GDM1 (cell line): ENCODE measurements at places on chromosomes 12 and 14.
A peak's percentile ranks its signal among the peaks of the same experiment; 100 is the strongest.

DNA sequence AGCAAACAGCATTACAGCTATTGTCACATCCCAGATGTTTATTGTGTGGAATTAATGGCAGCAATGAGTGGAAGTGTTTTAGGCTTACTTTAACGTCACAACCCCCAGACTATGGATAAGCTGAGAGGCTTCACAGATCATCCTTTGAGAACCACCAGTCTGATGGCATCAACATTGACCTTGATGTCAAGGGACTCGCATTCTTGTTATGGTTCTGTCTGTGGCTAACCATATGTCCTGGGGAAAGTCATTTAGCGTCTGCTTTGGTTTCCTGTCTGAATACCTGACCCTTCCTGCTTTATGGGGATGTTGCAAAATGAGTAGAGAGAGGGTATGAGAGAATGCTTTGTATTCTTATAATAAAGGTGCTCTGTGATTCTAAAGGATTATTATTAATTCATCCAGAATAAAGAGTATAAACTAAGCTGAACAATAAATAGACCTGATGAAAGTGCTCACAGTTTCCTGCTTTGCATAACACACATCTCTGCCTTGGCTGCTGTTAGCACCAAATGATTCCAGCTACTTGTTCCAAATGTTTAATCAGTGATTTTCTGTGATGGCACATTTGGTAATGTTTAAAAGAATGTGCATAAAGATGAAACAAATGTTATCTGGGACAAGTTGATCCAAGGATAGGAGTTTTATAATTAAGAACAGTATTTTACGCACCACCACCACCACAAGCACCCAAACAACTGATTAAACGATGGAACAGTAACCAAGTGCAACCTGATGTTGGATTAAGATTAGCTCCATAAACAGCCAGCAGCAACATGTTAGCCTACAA is 116.9 kb upstream of the LRIG3 start:
- no peak for DNase-seq

- no peak for DNase-seq
These were observed 49.9 kb downstream of the AEBP2 start for GRCh38 chr12:19489168-19489567.

GRCh38 chr12:76866726-76867125 is 12.1 kb downstream of the CSRP2 start:
- peak; percentile 34 for DNase-seq

DNA sequence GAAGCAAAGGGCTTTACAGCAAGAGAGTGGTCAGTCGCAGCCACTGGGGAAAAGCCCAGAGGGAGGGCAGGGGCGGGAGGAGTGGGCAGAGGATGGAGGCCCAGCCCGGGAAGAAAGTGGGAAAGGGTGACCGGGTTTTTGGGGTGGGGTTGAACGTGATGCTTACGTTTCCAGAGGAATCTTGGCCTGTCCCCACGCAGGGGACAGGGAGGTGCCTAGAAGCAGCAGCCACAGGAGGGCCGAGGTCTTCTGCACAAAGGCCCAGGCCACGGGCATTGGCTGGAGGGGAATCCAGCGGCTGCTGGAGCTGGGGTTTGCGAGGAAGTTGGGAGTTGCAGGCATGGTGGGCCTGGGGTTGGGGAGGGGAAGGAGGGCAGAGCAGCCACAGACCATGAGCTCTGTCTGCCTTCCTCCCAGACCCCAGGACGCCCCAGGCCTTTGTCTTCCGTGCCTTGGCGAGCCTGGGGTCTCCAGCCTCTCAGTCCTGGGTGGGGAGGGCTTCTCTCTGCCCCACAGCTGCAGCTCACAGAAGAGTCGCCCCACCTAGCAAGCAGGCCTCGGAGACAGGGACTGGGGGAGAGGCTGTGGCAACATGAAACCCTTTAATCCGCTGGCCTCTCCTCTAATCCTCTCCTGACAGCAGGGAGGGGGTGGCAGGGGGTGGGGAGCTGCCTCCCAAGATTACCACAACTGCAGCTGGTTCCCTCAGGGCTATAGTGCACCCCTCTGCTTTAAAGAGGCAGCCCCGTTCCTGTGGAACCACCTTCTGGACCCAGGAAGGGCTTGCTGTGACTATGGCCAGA is at the start of gene CACNA2D4:
TSS of gene CACNA2D4 (minus strand) at position 572 of the 803 bp plus-strand sequence. CDS start at position 393, 179 bp downstream.
- no peak for DNase-seq

DNA sequence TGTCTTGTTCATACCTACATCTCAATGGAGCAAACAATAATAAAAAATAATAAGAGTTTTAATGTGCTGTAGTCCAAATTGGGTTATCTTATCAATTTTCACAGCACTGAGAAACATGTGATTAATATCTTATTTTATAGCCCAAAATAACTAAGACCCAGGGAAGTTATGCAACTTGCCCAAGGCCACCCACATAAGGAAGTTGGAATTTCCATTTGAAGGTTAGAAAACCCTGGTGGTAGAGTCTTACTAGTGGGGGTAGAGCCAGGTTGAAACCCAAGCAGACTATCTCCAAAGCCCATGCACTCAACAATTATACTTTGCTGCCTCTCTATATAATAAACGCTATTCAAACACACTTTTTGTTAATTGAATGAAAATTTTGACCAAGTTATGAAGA is 270.0 kb upstream of the CAND1 start:
- no peak for DNase-seq

GRCh38 chr14:63287666-63288483 is 30.9 kb downstream of the GPHB5 start:
- no peak for DNase-seq

DNA sequence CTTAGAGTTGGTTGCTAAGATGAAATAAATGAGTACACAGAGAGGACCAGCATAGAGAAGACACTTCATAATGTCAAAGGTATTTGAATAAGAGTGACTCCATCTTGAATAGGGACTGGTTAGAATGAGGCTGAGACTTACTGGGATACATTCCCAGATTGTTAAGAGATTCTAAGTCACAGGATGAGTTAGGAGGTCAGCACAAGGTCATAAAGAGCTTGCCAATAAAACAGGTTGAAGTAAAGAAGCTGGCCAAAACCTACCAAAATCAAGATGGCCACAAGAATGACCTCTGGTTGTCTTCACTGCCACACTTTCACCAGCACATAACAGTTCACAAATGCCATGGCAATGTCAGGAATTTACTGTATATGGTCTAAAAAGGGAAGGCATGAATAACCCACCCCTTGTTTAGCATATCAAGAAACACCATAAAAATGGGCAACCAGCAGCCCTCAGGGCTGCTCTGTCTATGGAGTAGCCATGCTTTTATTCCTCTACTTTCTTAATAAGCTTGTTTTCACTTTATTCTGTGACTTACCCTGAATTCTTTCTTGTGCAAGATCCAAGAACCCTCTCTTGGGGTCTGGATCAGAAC is 8.3 kb upstream of the SERPINA1 start:
- no peak for DNase-seq

GRCh38 chr12:108561852-108562347 is 496 bp upstream of the ISCU start:
- no peak for DNase-seq

- DNase-seq: no peak
These were observed 202 bp downstream of the YAF2 start for GRCh38 chr12:42237853-42238239.

DNA sequence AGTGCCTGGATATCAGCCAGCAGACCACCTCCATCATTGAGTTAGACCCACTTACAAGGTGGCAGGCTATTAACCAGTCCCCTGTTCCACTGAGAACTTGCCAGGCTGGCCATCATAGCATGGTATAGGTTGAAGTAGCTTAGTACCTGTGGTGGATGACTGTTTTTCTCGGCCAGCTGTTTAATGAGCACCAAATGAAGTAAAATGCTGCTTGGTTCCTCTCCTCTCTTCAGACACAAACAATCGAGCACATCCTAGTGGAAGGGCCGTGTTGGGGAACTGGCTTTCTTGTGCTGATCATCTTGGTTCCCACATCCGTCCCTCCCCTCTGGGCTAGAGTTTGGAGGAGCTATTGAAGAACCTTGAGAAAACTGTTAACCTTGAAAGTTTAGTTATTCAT is 486.2 kb downstream of the RAD51B start:
- DNase-seq: no peak

DNA sequence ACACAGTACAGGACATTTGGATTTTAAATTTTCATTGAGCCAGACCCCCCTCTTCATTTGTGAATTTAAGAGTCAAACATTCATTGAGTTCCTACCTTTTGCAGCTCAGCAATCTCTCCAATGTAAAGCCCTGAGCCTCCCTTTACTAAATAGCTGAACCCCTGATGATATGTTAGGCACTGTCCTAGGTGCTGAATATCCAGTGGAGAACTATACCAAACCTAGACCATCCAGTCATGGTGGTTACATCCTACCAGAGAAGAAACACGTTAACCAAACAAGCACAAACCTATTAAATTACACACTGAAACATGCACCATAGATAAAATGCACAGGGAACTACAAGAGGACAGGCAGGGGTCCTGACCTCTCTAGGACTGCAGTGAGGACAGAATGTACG is 1585.3 kb upstream of the TMEM132C start:
- DNase-seq: no peak

- no peak for DNase-seq
These were observed 5.1 kb downstream of the CACNA1C start for GRCh38 chr12:2057795-2058408.

DNA sequence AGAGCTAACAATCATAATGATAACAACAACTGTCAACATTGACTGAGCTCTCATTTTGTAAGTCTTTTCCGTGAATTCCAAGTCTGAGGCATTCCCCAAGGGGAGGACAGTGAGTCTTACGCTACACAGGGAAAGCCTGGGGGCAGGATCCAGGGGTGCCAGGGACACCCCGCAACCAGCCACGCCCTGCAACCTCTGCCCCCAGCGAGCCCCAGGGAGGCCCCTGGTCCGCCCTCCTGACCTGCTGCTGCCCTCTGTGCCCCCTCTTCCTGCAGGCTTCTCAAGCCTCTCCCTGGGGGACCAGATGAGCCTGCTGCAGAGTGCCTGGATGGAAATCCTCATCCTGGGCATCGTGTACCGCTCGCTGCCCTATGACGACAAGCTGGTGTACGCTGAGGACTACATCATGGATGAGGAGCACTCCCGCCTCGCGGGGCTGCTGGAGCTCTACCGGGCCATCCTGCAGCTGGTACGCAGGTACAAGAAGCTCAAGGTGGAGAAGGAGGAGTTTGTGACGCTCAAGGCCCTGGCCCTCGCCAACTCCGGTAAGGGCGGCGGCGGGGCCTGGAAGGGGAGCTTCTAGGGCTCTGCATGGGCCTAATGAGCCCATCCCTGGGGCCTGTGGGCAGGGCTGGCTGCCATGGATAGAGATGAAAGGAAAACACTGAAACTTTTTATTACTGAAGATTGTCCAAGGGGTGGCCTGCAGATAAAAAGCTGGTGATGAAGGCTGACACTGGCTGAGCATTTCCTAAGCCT is 115.4 kb downstream of the ESRRB start:
- no peak for DNase-seq

- DNase-seq: no peak
These were observed 27.1 kb upstream of the DICER1 start for GRCh38 chr14:95184413-95184790.

DNA sequence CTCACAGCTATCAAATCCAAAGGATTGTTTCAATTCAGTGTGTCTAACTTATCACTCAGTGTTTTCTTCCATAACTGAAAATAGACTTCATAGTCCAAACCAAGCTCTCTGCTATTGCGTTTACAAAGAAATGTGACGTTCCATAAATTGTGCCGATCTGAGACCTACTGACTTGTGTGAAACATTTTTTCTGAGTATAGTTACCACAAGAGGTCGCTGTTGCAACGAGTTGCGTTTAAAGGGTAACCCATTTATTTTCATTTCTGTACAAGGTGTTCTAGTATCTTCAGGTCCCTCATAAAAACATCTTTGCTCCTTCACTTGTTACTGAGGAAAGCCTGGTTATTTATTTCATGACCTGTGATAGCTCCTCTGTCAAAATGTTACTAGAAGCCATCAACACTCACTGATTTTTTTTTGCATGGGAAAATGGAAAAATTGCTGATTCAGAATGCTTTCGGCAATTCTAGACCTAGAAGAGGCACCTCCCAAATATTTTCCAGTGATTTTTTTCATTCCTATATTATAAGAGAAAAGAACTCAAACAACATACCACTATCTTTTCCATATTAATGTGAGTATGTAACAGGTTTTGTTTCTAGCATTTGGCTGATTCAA is 60.9 kb upstream of the OR4E1 start:
- peak; percentile 25 for DNase-seq

GRCh38 chr12:115341442-115341841 is 657.5 kb upstream of the TBX3 start:
- DNase-seq: no peak

- DNase-seq: no peak
These were observed 126.8 kb downstream of the KCNK10 start for GRCh38 chr14:88196116-88196890.

DNA sequence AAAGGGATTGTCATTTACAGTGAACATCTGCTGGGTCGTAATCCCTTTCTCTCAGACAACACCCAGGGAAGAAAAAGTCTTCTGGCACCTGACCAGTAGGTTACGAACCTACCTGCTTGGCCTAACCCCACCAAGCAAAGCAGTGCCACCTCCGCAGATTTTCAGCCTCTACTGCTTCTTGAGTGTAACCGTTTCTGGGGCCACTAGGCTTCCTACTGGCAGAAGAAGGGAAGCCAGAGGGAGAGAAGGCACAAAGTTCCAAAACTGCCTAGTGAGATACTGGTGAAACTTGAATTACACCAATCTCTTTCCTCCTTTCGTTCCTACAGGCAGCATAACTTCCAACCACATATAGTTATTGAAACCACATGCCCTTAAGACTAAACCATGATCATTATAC is 383.6 kb downstream of the BCAT1 start:
- no peak for DNase-seq

- DNase-seq: no peak
These were observed 44.0 kb downstream of the BCAT1 start for GRCh38 chr12:24904871-24905270.

- DNase-seq: no peak
These were observed 676 bp downstream of the MRPL42 start for GRCh38 chr12:93468008-93468371.

- no peak for DNase-seq
These were observed 109.3 kb downstream of the LGR5 start for GRCh38 chr12:71548893-71549292.

- no peak for DNase-seq
These were observed 98.1 kb upstream of the MAX start for GRCh38 chr14:65200454-65200853.

GRCh38 chr12:104275689-104276088 is 27.9 kb upstream of the EID3 start:
- DNase-seq: no peak

DNA sequence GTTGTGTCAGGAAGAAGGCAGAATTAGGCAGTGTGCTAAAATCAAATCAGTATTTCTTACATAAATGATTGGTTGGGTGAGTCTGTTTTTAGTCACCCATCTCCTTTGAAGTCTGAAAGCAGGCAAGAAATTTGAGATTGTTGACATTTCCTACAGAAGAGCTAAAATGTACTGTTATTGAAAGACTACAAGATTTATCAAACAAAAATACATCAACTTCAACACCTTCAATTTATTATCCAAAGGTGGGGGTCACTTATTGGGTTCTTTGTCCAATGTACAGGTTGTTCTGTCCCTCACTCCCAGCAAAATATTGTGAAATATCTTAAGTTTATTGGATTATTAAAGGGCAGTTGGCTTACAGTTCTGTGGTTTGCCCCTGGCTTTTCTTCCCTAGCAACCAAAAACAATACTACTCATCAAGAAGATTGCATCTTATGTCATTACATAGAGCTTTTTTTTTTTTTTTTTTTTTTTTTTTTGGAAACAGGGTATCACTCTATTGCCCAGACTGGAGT is 20.6 kb upstream of the PKP2 start:
- DNase-seq: no peak
